OCI-M1 (cell line): ENCODE measurements at places on chromosomes 11 and 22.

- peak; percentile 15 for DNase-seq
Observed at GRCh38 chr22:49712195-49712791, 115.4 kb downstream of the BRD1 start.

- no peak for DNase-seq
Observed at GRCh38 chr11:9091044-9091922, at the start of gene SCUBE2. TSS of gene SCUBE2 (minus strand) at chr11:9091599. CDS start at chr11:9091528, 71 bp downstream.

DNA sequence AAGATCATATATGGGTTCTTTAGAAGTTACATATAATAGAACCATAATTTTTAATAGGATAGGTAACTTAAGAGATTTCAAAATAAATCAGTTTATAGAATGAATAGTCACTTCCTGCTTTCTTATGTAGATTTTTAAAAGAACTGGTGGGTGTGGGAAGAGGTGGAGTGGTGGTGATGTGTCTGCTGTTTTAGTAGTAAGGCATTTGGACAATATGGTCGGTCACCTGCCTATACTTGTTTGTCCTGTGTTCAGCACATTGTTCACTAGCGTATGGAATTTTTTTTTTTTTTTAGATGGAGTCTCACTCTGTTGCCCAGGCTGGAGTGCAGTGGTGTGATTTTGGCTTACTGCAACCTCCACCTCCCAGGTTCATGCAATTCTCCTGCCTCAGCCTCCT is 39.3 kb downstream of the CCDC81 start:
- DNase-seq, result no peak

DNA sequence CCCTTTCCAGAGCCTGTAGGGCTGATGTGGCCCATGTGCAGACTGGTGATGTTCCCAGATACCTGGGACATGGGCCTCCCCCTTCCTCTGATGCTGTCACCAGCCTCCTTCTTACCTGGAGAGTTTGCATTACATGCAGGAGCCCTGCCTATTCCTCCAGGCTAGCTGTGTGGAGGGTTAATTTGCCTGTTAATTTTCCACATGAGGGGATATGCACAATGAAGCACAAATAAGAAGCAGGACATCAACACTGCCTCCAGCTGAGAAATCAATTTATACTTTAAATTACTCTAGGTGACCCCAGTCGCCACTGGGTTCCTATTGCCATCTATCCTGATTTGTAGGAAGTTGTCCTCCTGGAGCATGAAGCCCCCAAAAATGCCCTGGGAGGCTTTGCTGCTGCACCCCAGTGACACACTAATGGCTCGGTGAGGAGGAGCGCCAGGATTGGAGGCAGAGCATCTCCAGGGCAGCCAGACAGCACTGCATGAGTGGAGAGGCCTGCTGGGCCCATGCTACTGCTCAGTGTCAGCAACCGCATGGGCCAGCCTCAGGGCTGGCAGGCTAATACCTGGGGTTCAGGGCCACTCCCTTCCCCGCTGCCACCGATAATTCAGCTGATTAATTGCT is 101.6 kb upstream of the USP47 start:
- no peak for DNase-seq
